ENCODE measurements at places on chromosomes 7 and 10.

GRCh38 chr7:49797987-49798660 is 24.7 kb downstream of the VWC2 start:
- DNase-seq = no peak

GRCh38 chr10:69838853-69839252 is 37.1 kb downstream of the COL13A1 start:
- DNase-seq = no peak

- DNase-seq = no peak
Measured at GRCh38 chr10:74337330-74338016, 186.5 kb downstream of the ADK start.

DNA sequence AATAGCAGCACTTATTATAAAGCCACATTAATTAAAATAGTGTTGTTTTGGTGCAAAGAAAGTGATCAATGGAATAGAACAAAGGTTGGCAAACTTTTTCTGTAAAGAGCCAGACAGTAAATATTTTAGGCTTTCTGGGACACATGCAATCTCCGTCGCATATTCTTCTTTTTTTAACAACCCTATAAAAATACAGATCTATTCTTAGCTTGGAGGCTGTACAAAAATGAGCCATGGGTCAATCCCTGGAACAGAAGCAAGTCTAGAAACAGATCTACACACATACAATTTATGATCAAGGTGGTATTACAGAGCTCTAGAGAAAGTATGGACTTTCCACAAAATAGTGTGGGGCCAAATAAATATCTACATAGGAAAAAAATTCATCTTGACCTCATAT is 71.8 kb downstream of the ARHGAP21 start:
- no peak for DNase-seq

DNA sequence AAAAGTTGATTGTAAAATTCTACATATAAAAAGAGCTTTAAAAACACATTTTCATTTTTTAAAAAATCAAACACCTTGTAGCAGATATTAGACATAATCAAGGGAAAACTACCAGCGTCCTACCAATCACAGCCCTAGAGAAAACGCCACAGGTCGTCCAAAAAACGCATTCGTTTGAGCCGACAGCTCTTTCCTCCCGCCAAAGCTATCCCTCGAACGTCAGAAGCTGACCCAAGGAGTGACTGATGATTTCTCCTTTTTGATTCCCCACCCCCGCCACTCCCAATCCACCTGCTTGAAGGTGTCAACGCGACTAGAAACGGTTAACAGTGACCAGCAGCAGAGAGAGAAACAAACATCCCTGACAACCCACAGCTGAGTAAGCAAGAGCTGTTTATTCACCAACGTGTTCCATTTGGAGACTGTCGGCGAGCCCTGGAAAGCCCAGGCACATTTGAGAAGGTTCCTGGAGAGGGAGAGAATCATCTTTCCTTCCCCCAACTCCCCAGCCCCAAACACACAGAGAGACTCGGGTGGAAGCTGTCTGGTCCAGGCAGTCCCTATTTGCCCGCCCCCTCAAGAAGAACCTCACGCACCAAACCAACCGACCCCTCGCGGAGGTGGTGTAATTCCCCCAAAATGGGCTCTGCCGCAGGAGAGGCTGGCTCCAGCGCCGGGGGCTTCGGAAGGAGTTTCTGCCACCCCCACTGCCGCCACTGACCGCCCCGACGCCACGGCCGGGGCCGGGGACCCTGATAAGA is 622 bp downstream of the CPEB3 start:
- peak; percentile 69 for DNase-seq

DNA sequence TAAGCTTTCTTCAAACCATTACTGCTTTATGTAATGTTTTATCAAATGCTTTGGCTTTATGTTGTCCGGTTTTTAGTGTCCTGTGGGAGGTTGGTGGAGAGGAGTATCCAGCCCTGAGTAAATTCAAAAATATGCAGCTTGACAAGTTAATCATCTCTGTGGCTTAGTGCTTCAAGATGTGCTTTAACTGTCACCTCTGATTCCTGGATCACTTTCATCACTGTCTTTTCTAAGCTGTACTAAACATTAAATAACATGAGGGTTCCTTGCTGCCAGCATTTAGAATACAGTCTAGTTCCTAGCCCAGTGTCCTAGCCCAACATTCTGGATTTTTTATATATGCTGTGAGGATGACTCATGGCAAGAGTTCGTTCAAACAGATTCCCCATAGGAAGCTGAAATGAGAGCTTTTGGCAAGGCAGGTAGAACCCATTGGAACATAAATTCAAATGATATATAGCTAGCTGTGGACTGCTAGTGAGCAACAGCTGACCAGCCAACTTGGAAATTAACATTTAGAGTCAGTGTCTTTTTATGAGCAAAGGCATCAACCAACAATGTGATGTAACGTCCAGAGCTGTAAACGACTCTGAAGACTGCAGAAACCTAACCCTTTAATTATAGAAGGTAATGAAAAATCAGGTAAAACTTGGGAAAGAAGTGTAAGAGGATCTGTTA is 80.6 kb upstream of the OIT3 start:
- DNase-seq = no peak

GRCh38 chr10:34581801-34582532 is 233.1 kb downstream of the PARD3 start:
- no peak for DNase-seq

- no peak for DNase-seq
Measured at GRCh38 chr10:112898540-112899390, 51.3 kb upstream of the TCF7L2 start.

DNA sequence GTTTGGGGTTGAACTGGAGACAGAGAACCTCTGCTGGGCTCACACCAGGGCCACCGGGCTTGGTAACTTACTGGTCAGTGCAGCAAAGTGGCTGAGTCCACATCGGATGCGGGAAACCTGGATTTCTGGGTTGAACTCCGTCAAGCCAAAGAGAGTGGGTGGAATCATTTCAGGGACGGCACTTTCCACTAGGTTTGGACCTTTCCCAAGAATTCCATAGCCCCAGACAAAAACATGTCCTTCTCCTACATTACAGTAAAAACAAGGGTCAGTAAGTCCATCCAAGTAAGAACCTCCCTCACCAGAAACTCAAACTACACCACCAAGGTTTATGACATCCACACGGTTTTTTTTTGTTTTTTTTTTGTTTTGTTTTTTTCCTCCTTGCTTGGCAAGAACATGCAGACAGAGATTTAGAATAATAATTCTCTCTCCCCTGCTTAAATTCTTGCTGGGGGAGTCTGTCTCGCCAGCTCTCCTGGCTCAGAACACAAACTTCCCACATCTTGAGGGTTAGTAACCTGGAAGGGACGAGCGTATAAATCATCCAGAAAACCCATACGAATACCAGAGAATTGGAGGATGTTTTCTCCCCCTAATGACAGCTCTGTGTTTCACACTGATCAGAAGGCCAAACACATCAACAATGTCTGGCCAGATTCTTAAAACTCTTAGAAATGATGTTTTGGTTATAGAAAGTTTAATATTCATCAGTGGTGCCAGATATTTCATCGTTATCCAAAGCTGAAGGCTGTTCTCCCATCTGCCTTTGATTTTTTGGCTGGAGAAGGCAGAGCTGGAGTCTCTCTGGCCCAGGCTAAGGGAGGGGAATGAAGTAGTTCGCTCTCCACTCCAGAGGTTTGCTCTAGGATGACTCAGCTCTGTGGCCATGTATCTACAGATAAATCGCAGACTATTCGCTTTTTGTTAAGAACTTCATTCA is 17.5 kb downstream of the RCC1L start:
- DNase-seq = no peak

DNA sequence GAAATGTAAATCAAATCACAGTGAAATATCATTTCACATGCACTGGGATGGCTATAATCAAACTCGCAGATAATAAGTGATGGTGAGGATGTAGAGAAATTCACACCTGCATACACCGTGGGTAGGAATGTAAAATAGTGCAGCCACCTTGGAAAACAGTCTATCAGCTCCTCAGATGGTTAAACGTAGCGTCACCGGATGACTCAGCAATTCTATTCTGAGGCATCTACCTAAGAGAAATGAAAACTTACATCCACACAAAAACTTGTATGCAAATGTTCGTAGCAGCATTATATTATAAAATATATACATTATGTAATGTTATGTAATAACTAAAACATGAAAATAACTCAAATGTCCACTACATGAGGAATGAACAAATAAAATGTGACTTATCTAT is 38.9 kb downstream of the SH3PXD2A start:
- DNase-seq = no peak

- no peak for DNase-seq
Measured at GRCh38 chr10:128147064-128147463, 20.8 kb upstream of the MKI67 start.

- DNase-seq = no peak
Measured at GRCh38 chr10:131231965-131232541, 79.5 kb downstream of the TCERG1L start.

GRCh38 chr7:121395494-121395960 is 581 bp downstream of the FAM3C start:
- DNase-seq = no peak

DNA sequence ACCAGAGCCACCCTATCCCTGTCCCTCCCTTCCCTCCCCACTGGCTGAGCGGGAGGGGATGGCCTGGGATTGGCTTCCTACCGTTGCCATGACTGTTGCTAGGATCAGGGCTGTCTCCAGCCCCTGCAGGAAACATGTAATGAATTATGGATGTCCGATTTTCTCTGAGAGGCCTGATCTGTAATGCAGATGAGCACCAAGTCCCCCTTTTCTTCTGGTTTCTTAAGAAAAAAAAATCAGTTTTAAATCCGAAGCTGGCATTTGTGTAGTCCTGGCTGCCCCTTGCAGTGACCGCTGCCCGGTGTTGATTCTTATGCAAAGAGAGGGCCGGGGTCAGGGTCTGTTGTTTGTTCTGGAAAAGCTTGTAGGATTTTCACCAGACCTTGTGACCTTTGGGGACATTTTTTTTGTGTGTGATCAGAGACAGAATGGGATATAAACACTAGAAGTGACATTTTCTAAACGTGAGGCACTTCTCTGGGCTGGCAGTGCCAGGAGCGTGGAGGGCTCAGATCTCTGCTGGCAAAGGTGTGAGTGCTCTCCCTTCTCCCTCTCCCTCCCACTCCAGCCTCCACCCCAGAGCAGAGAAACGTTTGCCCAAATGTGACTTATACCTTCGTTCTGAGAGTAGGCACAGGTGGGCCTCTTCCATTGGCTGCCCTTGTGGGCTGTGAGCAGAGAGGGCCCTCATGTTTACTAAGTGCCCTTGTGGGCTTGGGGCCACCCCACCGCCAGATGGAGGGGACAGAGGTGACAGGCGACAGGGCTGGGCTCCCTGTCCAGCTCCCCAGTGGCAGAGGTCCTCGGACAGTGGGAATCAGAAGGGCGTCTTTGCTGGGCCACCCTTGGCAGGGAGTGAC is 127.5 kb downstream of the DNAJB6 start:
- peak; percentile 22 for DNase-seq

GRCh38 chr10:1824928-1825327 is 87.6 kb upstream of the ADARB2 start:
- DNase-seq = no peak

- no peak for DNase-seq
Measured at GRCh38 chr7:71661671-71662224, 529.8 kb downstream of the GALNT17 start.

GRCh38 chr7:90412458-90413184 is 9.4 kb downstream of the CLDN12 start:
- DNase-seq = no peak

DNA sequence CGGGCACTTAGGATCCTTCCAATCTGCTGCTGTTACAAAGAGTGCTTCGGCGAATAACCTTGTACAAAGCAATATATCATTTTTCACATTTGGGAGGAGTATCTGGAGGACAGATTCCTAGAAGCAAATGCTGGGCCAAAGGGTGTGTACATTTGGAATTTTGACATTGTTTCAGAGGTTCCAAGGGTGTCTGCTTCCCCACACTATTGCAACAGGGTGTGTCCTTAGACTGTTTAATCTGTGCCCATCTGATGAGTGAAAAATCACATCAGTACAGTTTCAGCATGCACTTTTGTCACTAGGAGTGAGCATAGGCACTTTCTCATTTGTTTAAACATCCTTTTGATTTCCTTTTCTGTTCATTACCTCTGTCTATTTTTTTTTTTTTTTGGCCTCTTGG is 8.6 kb upstream of the ELFN1 start:
- DNase-seq = no peak

DNA sequence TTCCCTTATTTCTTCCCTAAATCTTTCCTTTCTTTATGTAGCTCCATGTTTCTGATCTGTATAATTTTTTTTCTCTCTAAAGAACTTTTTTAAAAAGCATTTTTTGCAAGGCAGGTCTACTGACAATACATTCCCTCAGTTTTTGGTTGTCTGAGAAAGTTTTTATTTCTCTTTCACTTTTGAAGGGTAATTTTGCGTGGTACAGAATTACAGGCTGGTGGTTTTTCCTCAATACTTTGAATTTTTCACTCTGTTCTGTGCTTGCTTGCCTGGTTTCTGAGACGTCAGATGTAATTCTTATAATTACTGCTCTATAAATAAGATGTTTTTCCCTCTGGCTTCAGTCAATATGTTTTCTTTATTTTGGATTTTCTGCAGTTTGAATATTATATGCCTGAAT is 205.4 kb upstream of the VSTM2A start:
- no peak for DNase-seq

GRCh38 chr7:12638851-12639456 is 48.5 kb upstream of the ARL4A start:
- DNase-seq = no peak

DNA sequence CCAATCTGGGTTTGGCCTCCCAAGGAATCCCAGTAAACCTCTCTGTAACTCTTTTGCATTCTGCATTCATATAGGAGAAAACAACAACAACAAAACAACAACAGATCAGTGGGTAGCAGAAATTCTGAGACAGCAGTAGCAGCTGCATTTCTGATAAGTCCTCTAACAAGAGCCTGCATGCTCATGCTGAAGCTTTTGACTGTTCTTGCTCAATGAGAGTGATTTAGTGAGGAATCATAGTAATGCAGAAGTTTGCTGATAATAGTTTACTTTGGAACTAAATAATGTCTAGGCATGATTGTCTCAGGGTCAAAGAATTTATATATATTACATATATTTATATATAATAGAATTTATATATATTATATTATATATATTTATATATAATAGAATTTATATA is 35.2 kb downstream of the BMPER start:
- no peak for DNase-seq

- DNase-seq = no peak
Measured at GRCh38 chr10:104387130-104387888, 33.7 kb downstream of the CFAP58 start.

- DNase-seq = peak; percentile 83
Measured at GRCh38 chr7:50641442-50642405, 76.5 kb upstream of the DDC start.

DNA sequence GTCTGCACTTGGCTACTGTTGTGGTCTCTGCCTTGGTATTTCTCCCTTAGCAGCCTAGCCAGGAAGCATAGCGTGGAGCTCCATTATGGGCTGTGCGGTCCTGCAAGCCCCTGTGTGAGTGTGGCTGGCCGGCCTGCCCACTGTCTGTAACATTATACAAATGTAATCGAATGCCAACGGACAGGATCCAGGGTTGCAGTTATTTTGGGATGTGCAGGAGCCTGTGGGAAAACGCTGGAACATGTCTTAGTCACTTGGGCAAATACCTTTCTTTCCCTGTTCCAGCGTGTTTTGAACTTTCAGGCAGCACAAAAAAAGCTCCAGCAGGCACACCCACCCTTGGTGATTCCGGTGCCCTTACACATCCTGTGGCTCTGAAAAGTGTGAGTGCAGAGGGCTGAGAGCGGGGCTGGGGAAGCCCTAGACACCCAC is 29.5 kb downstream of the BAG3 start:
- DNase-seq = no peak

- no peak for DNase-seq
Measured at GRCh38 chr7:90671571-90671970, 75.5 kb downstream of the CDK14 start.

Measured in C1 segment of cervical spinal cord (tissue), 14 donors.